ENCODE measurements at places on chromosomes 3 and 15. TPM values are rescaled to one million over a fixed set of nuclear protein-coding genes. Genes with fewer than 3 reads are reported as not detected.

DNA sequence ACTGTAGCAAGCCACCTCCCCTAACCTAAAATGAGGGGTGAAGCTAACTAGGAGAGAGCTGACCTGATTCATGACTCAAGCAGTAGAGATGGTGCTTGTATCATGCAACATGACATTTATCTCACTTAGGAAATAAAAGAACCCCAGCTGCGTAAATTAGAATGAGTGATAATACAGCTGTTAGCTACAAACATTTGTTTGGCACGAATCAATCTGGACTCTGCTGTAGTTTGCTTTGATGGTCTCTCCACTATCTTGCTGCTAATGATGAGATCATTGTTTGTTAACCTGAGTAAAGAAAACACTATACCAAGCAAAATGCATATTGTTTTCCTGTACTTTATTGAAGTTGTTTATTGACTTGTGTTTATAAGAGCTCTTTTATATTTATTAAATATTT, 92.6 kb downstream of the ALDH1A2 start:
- DNase-seq, result no peak

CLRN1 gene
- not detected for polyA plus RNA-seq

DNA sequence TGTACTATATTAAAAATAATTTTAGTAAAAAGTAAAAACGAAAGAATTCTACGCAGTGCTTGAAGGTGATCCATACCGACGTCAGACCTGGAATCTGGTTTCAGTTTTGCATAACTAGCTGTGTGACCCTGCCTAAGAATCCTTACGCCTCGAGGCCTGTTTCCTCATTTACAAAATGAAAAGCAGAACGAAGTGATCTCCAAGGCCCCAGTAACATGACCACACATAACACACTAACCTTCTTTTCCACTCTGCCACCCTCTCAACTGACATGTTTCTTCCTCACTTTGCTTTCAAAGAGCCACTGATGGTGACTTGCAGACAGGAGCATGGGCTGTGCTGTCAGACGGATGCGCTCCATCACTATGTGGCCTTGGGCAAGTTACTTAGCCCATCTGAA, 4.8 kb downstream of the MESD start:
- DNase-seq, result no peak

DNA sequence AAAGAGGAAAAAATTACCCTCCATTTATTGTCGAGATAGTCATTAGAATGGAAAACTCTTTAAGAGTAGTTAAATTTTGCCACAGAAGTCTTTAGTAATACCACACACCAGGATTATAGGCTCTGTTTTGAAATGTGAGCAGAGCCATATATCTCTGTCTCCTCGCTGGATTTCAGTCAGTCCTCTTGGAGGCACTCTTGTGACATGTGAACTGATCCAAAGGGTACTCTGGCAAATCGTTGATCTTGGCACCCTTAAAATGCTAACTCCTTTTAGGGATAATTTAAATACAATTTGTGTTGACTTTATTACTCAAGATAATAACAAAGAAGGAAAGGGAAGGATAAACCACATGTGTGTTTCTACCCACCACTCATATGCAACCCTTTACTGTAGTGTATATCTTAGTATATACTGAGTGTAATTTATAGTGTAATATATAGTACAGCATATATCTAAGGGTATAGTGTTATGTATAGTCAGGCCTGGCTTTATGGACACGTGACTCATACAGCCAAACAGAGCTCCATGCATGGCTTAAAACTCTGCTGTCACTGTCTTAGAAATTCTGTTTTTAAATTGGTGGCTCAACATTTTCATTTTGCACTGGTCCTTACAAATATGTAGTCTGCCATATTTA, 12.3 kb upstream of the KPNA4 start:
- no peak for DNase-seq

ITIH1 gene
- polyA plus RNA-seq, result 0.13 TPM

- DNase-seq, result no peak
Observed at GRCh38 chr15:67839499-67839928, 331 bp downstream of the RNU6-1 start.

CELSR3 gene
- 0.44 TPM for polyA plus RNA-seq

All from heart right ventricle (tissue), 16 donors.